ENCODE measurements at places on chromosomes 3 and 15.

GRCh38 chr3:73409138-73409763 is 215.5 kb downstream of the PDZRN3 start:
- no peak for DNase-seq

DNA sequence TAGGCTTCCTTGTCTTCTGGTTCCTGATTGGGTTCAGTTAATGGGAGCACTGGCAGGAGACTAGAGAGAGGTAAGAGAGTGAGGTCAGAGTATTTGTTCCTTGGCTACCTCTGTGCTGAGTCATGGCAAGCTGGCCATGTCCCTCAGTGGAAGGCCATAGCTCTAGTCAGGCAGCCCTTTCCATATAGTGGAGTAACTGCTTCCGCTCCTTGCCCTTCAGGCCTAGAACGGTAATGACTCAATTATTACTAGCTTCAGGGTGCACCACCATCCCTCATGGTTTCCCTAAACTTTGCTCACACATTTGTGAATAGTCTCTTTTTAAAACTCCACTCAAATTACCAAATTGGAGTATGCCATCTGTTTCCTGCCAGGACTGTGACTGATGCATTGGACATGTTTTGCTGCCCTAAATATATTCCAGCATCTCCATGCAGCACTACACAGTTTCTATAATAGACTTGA is 10.5 kb upstream of the ANO10 start:
- DNase-seq, result no peak

GRCh38 chr3:158050461-158050860 is 55.8 kb downstream of the SHOX2 start:
- no peak for DNase-seq

- no peak for DNase-seq
These were observed 40.5 kb downstream of the SLC12A6 start for GRCh38 chr15:34297059-34297458.

- DNase-seq, result no peak
These were observed 10.1 kb downstream of the PCSK6 start for GRCh38 chr15:101479342-101479845.

GRCh38 chr15:26936502-26936901 is 34.5 kb upstream of the GABRG3 start:
- no peak for DNase-seq

- no peak for DNase-seq
These were observed 348.8 kb downstream of the CGGBP1 start for GRCh38 chr3:87710028-87710427.

- DNase-seq, result peak; percentile 42
These were observed 30.5 kb downstream of the OXSM start for GRCh38 chr3:25820366-25820765.

GRCh38 chr3:185049710-185050109 is 103.2 kb downstream of the C3orf70 start:
- no peak for DNase-seq

- DNase-seq, result no peak
These were observed 869 bp upstream of the TSC22D2 start for GRCh38 chr3:150407051-150407807.

- DNase-seq, result peak; percentile 30
These were observed 3.5 kb upstream of the AHSG start for GRCh38 chr3:186609247-186609868.

GRCh38 chr15:84818261-84819131 is 1.3 kb downstream of the ALPK3 start:
- DNase-seq, result no peak

- no peak for DNase-seq
These were observed 96.4 kb upstream of the SLCO2A1 start for GRCh38 chr3:134126153-134126552.

DNA sequence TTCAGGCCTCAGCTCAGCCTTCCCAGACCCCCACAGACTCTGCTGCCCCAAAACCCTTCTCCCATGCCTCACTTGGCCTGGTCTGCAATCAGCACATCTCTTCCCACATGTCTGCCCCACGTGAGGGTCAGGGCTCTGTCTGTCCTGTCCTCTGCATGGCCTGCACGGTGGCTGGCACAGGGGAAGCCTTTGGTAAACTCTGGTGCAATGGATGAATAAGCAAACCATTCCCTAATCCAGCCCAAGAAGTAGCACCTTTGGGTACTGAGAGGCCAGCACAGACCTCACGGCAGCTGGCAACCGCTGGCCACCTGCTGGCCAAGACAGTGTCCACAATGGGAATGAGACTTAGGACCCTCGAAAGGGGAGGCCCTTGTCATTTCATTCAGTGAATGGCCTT is 27.7 kb downstream of the ABTB1 start:
- DNase-seq, result no peak

GRCh38 chr3:141746962-141747361 is 8.9 kb downstream of the RNF7 start:
- no peak for DNase-seq

- no peak for DNase-seq
These were observed 111.5 kb upstream of the MEF2A start for GRCh38 chr15:99454107-99454809.

DNA sequence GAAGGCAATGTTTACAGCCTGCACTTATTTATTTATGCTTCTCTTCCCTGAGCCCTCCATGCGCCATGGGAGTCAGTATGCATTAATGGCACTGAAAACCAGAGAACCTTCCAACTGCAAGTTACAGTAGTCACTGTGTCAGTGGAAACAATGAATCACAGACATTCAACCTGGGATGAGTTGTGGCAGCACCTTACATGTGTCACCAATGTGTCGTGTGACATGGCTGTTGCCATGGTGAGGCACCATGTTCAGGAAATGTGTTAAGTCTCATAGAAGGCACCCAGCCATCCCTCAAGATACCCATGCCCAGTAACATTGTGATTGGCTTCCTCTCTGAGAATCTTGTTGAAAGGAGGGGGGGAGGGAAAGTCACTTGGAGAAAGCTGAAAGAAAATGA is 105.0 kb downstream of the FOXP1 start:
- no peak for DNase-seq

DNA sequence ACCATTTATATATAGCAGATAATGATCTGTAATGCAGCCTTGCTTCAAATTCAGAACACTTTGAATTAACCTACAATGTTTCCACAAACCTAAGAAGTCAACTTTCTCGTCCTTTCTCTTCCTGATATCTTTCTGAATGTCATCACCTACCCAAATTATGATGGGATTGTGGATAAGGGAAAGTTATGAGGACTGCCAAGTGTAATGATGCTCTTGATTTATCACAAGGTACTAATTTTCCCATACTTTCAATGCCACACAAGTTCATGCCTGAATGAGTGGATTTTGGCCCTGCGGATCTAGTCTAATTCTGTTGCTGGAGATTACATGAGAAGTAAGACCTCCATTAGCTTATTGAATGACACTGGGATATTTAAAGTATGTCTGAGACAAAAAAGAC is 82.6 kb upstream of the NANOGP8 start:
- DNase-seq, result peak; percentile 38

GRCh38 chr15:89103481-89104171 is 15.4 kb downstream of the ABHD2 start:
- no peak for DNase-seq

- DNase-seq, result no peak
These were observed 3.1 kb downstream of the CPLX3 start for GRCh38 chr15:74829486-74829885.

DNA sequence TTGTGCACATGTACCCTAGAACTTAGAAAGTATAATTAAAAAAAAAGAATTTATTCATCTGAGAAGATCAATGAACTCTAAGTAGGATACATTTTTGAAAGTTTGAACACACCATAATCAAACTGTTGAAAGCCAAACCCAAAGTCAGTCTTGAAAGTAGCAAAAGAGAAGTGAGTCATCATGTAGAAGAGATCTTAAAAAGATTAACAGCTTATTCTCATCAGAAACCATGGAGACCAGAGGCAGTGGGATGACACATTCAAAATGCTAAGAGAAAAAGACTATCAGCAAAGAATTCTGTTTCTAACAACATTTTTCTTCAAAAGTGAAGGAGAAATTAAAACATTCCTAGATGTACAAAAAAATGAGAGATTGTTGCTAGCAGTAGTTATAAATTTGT is 60.7 kb downstream of the TIMP4 start:
- no peak for DNase-seq

GRCh38 chr3:177624528-177625495 is 427.5 kb upstream of the TBL1XR1 start:
- DNase-seq, result no peak

DNA sequence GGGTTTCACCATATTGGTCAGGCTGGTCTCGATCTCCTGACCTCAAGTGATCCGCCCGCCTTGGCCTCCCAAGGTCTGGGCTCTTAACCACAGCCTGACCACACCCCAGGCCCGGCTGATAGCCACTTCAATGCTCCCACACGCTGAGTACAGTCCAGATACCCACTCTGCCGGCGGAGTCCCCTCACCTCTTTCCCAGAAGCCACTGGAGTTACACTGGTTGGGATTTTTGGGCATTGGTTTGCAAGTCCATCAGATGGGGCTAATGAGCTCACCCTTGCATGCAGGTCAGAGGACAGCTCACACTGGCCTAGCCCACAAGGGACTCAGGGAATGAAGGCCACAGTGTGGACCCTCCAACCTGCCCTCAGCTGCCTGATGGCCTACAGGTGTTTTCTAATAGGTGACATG is 60.1 kb downstream of the IQSEC1 start:
- peak; percentile 74 for DNase-seq

GRCh38 chr3:187807086-187807862 is 62.0 kb upstream of the BCL6 start:
- no peak for DNase-seq

DNA sequence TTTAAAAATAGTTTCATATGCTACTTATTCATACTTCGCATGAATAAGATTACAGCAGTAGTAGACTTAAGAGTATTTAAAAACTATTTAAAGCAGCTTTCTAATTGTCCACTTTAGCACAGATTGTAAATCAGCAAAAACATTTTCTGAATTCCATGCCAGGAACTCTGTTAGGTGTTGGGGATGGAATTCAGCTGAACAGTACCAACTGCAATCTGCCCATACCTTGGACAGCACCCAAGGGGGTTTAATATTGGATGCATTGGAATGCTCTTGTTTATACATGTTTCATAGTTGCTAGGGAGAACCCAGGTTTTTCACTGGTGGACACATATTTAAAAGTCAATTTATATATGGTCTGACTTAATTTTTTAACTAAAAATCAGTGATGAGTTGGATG is 74.8 kb downstream of the PPM1L start:
- DNase-seq, result no peak

GRCh38 chr3:39130026-39130425 is 22.5 kb downstream of the TTC21A start:
- DNase-seq, result no peak

DNA sequence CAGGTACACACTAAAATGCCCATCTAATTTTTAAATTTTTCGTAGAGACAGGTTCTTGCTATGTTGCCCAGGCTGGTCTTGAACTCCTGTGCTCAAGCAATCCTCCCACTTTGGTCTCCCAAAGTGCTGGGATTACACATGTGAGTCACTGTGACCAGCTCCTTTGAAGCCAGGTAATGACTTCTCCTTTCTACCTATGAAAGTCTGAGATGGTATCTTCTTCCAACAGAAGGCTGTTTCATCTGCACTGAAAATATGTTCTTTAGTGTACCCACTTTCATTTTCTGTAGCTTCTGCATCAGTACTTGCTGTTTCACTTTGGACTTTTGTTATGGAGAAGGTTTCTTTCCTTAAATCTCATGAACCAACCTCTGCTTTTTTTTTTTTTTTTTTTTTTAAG is 8.8 kb downstream of the OIP5 start:
- peak; percentile 5 for DNase-seq

DNA sequence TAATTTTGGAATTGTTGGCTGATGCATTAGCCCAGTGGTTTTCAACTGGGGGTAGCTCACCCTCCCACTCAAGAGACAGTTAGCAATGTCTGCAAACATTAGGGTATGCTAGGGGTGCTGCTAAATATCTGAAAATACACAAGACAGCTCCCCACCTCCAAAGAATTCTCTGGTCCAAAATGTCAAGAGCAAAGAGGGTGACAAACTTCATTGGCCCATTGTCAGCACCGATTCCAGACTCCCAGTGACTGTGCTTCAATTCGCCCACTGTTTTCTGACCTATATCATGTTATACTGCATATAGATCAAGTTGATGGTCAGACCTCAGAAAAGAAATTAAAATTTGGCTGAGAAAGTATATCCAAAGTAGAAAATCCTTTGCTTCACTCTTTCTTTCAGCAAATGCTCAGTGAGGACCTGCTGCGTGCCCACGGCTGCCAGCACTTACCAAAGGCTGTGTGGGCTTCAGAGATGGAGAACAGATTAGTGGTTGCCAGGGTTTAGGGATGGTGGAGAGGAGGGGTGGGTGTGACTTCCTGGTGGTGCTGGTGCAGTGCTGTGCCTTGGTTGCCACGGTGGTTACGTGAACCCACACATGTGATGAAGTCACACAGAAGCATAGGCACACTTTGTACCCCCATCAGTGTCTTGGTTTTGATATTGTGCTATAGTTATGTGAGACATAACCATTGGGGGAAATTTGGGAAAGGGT is 204.0 kb downstream of the PLCL2 start:
- DNase-seq, result no peak

DNA sequence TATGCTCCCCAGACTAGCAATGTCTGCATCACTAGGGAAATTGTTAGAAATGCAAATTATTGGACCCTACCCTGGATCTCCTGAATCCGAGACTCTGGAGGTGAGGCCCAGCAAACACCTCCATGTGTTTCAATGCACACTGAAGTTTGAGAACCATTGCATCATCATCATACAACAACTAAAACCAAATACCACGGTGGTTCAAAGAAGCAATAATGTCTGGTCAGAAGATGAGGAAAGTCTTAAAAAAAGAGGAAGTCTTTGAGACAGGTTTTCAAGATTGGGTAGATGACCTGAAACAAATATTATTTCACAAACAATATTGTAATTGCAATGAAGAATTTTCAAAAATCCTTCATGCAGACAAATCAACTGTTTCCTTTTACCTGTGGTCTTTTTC is 60.3 kb upstream of the TRA2B start:
- peak; percentile 64 for DNase-seq

- DNase-seq, result no peak
These were observed 85.9 kb downstream of the AQP9 start for GRCh38 chr15:58224068-58224467.

DNA sequence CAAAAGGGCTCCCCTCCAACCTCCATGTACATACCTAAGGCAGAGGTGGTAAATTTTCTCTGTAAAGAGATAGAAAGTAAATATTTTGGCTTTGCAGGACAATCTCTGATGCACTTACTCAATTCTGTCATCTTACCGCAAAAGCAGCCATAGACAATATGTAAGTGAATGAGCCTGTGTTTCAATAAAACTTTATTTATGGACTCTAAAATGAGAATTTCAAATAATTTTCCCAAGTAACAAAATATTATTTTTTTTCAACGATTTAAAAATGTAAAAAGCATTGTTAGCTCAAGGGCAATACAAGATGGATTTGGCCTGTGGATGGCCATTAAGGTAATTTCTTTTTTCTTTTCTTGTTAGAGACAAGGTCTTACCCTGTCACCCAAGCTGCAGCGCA is 44.7 kb downstream of the SHQ1 start:
- no peak for DNase-seq

DNA sequence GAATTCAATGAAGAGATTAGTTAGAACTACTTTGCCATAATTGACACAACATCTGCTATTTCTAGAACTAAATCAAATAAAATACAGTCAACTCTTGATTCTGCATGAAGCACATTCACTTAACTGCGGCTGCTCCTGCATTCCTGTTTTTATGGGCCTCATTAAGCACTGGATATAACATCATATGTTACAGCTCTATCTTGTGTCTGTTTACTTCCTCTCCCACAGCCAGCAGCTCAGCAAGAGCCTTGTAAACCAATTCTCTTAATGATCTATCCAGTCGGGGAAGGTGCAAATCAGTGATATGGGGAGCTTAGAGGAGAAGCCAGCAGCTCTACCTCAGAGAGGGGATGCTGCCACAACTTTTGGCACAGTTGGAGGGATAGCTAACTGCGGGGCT is 329.2 kb downstream of the ARRDC4 start:
- DNase-seq, result no peak
